ENCODE measurements at places on chromosomes 5 and 9.

DNA sequence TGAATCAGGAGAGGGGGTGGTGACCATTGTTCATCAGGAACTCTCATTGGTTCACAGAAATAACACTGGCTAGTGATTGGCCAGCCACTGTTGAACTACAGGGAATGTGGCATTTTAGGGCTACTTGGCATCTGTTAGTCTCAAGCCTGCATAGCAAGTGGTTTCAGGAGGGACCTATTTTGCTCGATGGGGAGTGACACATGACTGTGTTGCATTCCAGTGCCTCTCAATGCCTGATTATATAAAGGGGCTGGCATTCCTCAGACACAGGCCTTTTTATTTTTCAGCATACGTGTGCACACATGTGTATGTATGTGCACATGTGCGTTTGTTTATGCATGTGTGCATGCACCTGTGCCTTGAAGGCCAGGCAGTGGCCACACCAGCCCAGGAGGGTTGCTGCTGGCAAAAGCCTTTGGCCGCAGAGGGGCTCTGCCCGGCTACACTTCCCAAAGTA is 23.2 kb downstream of the FGD3 start:
- DNase-seq = no peak

DNA sequence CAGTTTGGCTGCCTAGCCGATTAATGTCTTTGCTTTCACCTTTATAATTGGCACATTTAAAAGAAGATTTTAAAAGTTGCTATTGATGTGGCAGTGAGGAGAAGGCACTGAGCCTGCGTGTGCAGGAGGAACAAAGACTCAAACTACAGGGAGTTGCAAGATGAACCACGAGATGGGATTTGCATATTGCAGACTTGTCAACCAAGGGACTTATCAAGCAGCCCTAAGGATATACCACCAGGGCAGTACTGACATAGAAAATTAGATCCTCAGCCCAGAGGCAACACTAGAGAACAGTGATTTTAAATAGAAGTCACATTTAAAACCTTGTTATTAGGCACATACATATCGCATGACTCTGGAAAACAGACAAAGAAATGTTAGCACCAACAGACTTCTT is 342.6 kb downstream of the GLIS3 start:
- DNase-seq = no peak

GRCh38 chr9:107636571-107637381 is 147.2 kb upstream of the KLF4 start:
- no peak for DNase-seq

DNA sequence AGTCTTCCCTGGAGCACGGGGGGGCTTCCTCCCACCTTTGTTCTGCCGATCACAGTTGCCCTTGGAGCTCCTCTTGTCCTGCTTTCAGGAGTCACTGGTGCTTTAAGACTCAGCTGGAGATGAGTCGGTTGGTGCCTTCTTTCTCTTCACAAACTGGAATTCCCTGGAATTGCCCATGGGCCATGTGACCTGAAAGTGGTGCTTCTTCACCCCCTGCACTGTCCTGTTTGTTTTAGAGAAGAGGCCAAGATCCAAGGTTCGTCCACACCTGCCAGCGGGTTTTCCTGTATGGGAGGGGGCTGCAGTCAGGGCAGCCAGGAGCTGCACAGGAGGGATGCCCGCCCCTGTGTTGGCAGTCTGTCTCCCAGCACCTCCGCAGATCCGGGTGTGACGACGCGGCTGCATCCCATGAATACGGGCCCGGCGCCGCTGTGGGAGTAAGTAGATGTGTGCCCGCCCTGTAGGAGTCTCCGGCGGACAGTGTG is 9.5 kb upstream of the MRPS2 start:
- no peak for DNase-seq

- DNase-seq = no peak
Measured at GRCh38 chr5:99122976-99123375, 194.2 kb upstream of the CHD1 start.

DNA sequence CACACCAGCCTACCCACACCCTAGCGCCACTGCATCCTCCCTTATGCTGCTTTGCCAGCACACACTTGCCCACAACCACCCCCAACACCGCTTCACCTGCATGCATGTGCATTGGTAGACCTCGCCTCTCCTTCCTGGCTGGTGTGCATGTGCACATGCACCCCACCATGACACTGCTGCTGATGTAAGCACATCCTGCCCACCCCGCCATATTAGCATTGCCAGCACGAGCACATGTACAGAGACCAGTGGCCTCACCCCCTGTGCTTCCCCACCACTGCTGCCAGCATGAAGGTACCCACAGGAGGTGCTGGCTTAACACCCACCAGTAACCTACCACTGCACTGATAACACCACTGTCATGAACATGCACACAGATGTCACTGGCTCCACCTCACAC is 218.2 kb downstream of the SLCO4C1 start:
- DNase-seq = no peak

- no peak for DNase-seq
Measured at GRCh38 chr5:172756764-172757393, 14.1 kb downstream of the DUSP1 start.

- DNase-seq = no peak
Measured at GRCh38 chr5:100900142-100900795, 2.8 kb downstream of the ST8SIA4 start.

- DNase-seq = no peak
Measured at GRCh38 chr9:95764533-95765319, 110.8 kb upstream of the ERCC6L2 start.

GRCh38 chr9:101848485-101848919 is 110.1 kb upstream of the GRIN3A start:
- DNase-seq = peak; percentile 26

DNA sequence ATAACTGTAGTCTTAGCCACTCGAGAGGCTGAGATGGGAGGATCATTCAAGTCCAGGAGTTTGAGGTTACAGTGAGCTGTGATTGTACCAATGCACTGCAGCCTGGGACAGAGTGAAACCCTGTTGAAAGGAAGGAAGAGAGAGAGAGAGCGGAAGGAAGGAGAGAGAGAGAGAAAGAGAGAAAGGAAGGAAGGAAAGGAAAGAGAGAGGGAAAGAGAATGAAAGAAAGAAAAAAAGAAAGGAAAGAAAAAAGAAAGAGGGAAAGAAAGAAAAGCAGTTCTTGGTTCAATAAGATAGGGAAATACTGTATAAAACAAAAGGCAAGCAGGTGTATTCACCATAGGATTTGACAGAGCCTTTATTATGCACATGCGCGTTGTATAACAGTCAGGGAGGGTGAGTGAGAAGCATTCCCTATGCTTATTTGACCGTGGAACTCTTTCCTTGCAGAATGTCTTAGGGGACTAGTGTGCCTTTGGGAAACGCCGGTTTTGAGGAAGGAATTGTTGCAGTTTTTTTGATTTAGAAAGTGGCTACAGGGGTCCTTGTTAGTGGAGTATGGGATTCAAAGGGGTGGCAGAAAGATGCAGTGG is 42.0 kb downstream of the GSN start:
- no peak for DNase-seq

DNA sequence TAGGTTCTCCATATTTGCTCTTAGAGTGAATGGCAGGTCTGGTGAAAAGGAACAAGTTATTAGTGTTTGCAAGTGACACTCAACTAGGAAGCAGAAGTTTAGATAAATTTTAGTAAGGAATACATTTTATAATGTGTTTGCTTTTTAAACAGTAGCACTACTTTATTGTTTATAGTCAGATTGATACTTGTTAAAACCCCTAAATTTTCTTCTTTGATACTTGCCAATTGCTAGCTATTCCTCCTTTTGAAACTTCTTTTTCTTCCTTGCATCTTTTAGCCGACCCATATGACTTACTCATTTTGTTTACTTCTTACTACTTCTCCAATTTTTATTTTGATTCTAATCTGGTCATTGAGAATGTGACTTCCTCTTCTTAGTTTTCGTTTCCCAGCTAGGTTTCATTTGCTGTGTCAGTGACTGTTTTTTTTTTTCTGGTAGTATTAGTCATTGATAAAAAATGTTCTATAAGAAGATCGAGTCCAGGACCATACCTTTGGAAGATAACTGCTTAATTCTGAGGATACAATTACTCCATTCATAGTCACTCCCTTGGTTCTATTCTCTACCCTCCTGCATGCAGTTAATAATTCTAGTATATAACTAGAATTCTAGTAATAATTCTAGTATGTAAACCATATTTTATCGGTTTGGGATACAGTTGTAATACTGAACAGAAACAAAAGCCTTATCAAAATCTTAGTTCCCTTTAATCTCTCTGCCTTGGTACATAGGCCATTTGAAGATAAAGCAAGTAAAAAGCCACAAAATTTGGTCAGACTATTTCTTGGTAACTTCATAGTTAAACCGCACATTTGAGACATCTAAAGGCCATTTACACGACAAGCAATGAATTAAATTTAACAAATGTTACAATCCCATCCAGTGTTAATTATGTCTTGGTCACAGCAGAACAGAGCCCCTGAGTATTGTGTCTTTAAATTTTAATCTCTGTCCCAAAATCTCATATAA is 2.8 kb upstream of the RICTOR start:
- DNase-seq = no peak

- no peak for DNase-seq
Measured at GRCh38 chr9:97935276-97935675, 2.7 kb downstream of the HEMGN start.

- DNase-seq = no peak
Measured at GRCh38 chr5:138716456-138716924, 36.7 kb upstream of the CTNNA1 start.

GRCh38 chr9:131253891-131254491 is 22.3 kb downstream of the FAM78A start:
- DNase-seq = no peak

- no peak for DNase-seq
Measured at GRCh38 chr9:15182101-15182551, 124.9 kb downstream of the TTC39B start.

Data from NCI-H1105 (cell line).